T-helper 1 cell (primary cell): ENCODE measurements at places on chromosomes 3 and 15.

- DNase-seq: no peak
Measured at GRCh38 chr3:39290255-39290654, 10.4 kb upstream of the CX3CR1 start.

DNA sequence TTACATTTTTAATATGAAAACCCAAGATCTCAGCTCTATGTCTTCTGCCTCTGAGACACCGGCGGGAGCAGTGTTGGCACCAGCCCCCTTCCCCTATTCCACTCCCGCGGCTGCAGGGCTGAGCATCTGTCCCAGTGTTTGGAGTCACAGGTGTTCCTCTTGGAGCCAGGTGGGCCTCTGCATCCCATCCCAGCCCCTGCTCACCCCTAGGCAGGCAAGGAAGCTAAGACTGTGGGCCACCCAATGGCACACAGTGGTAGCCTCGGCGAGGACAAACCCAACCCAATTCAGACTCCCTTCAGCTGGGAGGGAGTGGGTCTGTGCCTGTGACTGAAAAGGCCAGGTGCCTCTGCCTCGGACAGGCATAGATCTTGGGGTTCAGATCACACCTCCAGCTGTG is 3.1 kb downstream of the CHST13 start:
- no peak for DNase-seq

DNA sequence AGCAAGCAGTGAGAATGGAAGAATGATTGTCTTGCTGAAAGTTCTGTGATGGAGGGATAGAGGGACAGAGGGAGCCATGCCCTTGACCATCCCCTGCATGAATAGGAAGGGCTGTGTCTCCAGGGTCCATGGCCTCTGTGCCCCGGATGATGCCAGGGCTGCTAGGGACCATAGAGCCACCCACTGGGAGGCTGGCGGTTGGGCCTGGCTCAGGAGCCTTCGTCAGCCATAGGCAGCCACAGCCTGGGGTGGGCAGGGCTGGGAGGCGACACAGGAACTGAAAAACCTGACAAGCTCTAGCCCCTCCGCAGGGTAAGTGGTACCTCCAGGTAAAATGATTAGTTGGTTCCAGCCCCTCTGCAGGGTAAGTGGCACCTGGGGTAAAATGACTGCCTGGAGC is 19.1 kb upstream of the LAMP3 start:
- DNase-seq: no peak

- no peak for DNase-seq
Measured at GRCh38 chr3:25610779-25611178, 53.9 kb downstream of the TOP2B start.

- DNase-seq: no peak
Measured at GRCh38 chr15:28996953-28997352, 111.2 kb downstream of the APBA2 start.

DNA sequence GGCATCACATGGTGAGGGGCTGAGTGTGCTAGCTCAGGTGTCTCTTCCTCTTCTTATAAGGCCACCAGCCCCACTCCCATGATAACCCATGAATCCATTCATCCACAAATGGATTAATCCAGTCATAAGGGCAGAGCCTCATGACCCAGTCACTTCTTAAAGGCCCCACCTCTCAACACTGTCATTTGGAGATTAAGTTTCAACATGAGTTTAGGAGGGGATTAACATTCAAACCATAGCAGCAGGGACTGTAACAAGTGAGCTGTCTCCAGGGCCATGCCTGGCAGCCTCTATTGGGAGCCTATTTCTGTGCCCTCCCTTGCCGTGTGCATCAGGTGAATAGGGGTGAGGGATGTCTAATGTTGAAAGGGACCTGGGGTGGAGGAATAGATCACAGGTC is 77.5 kb downstream of the CHRD start:
- no peak for DNase-seq

DNA sequence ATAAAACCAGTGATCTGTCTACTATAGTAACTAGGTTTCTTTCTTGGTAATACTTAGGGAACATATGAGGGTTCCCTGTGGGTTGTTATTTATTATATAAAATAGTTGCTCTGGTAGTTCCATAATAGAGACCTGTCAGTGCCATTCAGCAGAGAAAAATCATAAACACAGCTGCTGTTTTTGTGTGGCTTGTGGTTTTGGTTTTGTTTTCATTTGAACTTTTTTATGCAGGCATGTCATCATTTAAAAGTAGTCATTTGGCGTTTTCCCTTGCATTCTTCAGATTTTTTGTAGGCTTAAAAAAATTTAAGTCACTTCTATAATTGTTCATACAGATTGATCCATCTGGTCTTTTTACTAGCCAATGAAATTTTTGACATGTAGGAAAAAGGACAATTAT is 47.9 kb downstream of the PIK3CA start:
- no peak for DNase-seq

DNA sequence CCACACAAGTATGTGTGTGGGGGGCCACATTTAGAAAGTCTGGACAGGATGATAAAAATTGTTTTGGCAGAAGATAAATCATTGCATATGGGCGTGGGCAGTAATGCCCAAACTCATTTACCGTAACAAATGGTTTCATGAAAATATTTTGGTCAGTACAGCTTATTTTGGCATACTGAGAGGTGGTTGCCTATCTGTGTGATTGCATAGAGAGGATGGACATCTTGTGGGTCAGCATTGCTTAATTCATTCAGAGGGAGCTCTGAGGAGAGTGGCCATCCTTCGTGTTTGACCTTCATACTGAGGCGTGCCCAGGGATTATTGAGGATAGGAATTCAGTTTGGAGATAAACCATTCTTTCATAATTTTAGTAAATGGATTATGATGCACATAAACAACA is 162.5 kb downstream of the GAP43 start:
- no peak for DNase-seq

DNA sequence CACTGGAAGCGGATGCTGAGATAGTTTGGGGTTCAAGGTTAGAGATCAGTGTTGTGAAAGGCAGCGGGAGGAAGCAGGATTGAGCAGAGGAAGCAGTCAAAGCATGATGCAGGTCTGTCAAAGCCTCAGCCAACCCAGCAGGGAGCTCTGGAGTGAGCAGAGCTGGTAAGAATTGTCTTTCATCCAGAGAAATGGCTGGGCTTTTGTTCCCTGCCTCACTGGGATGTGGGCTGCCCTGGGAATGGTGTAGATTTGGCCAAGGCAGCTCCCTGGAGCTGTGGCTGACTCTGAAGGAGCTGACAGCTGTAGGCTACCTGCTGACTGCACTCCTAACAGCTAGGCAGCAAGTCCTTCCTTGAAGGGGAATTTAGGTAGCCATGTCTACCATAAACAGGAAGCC is 61.9 kb upstream of the STXBP5L start:
- DNase-seq: no peak

- no peak for DNase-seq
Measured at GRCh38 chr3:9732080-9732739, 675 bp downstream of the BRPF1 start.

GRCh38 chr3:153313302-153313965 is 151.4 kb downstream of the RAP2B start:
- no peak for DNase-seq

GRCh38 chr3:131174752-131175151 is 148.1 kb downstream of the NEK11 start:
- DNase-seq: no peak
